ENCODE measurements at places on chromosomes 2 and 18.

- peak; percentile 54 for DNase-seq
Measured at GRCh38 chr2:190679813-190680591, 31.1 kb downstream of the NAB1 start.

GRCh38 chr2:241978670-241979069, 109.1 kb downstream of the RTP5 start:
- DNase-seq = no peak

DNA sequence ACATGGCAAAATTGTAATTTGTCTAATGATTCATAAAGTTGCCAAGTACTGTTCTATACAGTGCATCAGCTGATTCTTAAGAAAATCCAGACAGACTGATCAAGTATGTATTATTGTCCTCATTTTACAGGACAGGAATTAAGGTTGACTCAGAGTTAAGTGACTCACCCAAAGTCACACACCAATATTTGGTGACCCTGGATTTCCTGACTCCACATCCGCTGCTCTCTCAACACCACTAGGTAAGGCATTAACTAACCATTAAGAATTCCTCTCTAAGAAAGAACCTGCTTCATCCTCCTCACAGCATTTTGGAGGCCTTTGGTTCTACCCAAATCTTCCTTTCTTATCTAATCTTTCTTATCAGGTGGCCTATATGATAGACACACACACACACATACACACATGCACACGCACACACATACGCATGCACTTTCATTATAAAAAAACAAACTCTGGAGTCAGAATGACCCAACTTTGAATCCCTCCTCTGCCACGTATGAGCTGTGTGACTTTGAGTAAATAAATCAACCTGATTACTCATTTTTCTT, 150.8 kb downstream of the ANKRD44 start:
- no peak for DNase-seq

DNA sequence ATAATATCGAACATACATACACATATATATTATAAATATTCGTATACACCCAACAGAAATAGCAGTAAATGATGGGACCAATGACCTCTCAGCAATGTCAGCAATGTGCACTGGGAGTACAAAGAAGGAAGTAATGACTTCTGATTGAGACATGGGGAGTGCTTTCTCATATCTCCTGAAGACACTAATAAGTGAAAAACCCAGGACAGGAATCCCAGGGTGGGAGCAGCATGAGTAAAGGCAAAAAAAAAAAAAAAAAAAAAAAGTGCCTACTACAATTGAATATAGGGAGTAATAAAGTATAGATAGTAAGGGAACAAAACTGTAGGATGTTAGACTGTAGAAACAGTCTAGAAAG, 491.3 kb downstream of the IRS1 start:
- DNase-seq = no peak

DNA sequence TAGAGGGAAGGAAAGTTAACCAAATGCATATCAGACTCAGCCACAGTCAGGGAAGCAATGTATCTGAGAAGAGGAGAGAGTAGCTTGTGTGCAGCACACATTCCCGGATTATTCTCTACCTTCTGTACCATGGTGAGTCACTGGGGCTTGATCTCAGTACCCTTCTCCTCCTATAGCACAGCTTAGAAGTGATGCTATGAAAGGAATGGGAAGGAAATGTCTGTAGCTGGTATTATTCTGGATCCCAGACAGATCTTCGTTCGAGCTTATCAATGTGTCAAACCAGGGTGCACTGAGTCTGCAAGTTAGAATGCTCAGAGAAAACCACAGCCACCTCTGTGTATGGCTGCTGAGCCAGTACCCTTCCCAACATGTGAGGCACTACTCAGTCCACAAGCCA, 88.0 kb upstream of the NFU1 start:
- no peak for DNase-seq
